Vein endothelial cell (primary cell): ENCODE measurements at places on chromosomes 6 and 20. TPM values are rescaled to one million over a fixed set of nuclear protein-coding genes. Genes with fewer than 3 reads are reported as not detected.

CTAGE9 gene
- not detected in 2 replicates for total RNA-seq

TMEM151B gene
- total RNA-seq, result 0.38 and 0.65 TPM in 2 replicates

TBXT gene
- total RNA-seq, result not detected in 2 replicates

PRSS35 gene
- 0.33 TPM in 1 of 2 replicates, not detected in the other for total RNA-seq

FKBP1C gene
- total RNA-seq, result 0.38 and 2.9 TPM in 2 replicates
